ENCODE measurements at places on chromosomes 6 and 20. TPM values are rescaled to one million over a fixed set of nuclear protein-coding genes. Genes with fewer than 3 reads are reported as not detected.

GRCh38 chr6:165952514-165952913 lies 215.1 kb downstream of the TBXT start:
- no peak for DNase-seq

GRCh38 chr6:105308840-105309239 lies 94.0 kb downstream of the PREP start:
- no peak for DNase-seq

GRCh38 chr6:2378046-2378657 lies 132.7 kb upstream of the GMDS start:
- DNase-seq = no peak

The PSORS1C1 gene
- total RNA-seq = 6.5 TPM

DNA sequence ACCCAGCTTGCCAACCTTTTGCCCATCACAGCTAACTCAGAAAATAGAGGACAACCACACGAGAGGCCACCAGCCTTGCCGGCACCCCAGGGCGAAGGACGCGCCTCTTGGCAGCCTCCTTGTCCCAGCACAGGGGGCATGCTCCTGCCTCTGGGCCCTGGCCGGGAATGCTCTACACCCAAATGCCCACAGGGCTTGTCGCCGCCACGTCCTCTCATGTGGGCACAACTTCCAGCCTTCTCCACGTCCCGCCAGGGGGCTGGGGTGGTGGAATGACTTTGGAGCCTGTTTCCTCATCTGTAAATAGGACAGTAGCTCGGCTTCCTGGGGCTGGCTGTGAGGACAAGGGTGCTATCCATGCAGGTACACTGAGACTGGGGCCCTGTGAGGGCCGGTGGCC lies 152.4 kb upstream of the MLN start:
- no peak for DNase-seq

The ATP6V1G2 gene
- not detected for total RNA-seq

GRCh38 chr20:8218861-8219260 lies 86.8 kb downstream of the PLCB1 start:
- no peak for DNase-seq

DNA sequence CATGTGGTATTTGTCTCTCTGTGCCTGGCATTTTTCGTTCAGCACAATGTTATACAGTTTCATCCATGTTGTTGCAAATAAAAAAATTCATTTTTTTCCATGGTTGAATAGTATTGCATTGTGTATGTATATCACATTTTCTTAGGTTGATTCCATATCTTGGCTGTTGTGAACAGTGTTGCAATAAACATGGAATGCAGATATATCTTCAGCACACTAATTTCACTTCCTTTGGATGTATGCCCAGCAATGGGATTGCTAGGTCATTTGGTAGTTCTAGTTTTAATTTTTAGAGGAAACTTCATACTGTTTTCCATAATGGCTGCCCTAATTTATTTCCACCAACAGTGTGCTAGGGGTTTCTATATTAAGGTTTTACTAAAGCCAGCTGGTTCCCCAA lies 52.6 kb downstream of the GFRAL start:
- DNase-seq = no peak

GRCh38 chr6:3529721-3530120 lies 72.9 kb upstream of the SLC22A23 start:
- no peak for DNase-seq

GRCh38 chr6:162649271-162649670 lies 78.3 kb downstream of the PRKN start:
- no peak for DNase-seq

DNA sequence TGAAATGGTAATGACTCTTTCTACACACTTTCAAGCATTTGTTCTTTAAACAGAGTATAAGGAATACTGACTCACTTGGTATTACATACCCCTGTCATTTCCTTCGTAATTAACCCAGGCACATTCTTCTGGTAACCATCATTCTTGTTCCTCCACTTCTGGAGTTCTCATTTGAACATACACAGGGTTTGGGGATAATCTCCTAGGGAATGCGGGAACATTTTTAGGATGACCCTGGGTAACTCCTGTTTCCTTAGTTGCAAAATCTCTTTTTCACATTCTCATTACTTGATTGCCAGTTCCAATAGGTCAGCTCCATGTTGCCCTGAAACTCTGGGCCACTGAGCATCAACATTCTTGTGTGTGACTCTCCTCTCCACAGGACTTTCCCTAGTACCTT lies 51.5 kb upstream of the E2F3 start:
- no peak for DNase-seq

DNA sequence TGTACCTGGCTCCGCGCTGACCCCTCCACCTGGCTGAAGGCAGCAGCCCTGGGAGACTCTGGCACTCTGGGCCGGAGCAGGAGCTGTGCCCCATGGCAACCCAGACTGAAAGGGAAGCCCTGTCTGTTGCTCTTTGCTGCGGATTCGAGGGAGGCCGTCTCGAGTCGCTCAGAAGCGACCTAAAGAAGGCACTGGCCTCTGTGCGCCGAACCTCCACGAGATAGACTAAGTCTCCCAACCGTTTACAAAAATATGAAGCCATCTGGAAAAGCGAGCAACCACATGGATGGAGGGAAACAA lies 10.5 kb upstream of the TBX18 start:
- DNase-seq = no peak

DNA sequence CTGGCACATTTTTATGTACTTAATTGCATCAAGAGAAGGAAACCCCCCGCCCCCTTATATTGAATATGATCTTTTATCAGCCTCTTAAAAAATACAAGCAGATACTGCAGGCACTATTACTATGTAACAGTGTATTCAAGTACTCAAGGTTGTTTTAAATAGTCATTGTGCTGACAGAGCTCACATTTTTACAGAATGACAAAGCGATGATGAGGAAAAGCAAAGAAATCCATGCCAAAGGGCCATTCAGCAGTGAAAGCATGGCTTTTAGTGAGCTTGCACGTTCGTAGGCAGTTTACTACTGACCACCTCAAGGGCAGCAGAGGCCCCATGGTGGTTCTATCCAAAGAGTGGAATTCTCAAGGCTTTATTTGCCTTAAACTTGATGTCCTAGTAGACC lies 146.8 kb downstream of the RPS12 start:
- DNase-seq = no peak

GRCh38 chr6:149246691-149247384 lies 70.7 kb upstream of the TAB2 start:
- peak; percentile 66 for DNase-seq

GRCh38 chr6:100880149-100880852 lies 828 bp downstream of the ASCC3 start:
- DNase-seq = no peak

The POM121L2 gene
- total RNA-seq = not detected

The SLC2A10 gene
- total RNA-seq = 17.3 TPM
